ENCODE measurements at places on chromosomes 11 and 22.

- no peaks in the 10 kb centered on the region for H3K36me3 ChIP-seq
- no peaks in the 10 kb centered on the region for H3K4me1 ChIP-seq
- no peak overlapping the region for H3K27ac ChIP-seq
- H3K27me3 ChIP-seq, result no peaks in the 10 kb centered on the region
These were observed 418.0 kb downstream of the SHANK2 start for GRCh38 chr11:70834277-70834940.

GRCh38 chr22:19041704-19042074, 80.5 kb downstream of the DGCR2 start:
- no peak for DNase-seq
- H3K27me3 ChIP-seq, result no peaks in the 10 kb centered on the region
- no peak overlapping the region for H3K4me3 ChIP-seq
- H3K27ac ChIP-seq, result no peak overlapping the region
- no peaks in the 10 kb centered on the region for H3K4me1 ChIP-seq
- H3K36me3 ChIP-seq, result peaks cover 67% of the 10 kb centered on the region

GRCh38 chr11:20457934-20458680, 70.6 kb downstream of the PRMT3 start:
- no peak overlapping the region for H3K27ac ChIP-seq
- no peaks in the 10 kb centered on the region for H3K27me3 ChIP-seq
- no peak for DNase-seq

GRCh38 chr11:118491041-118491440, 36.2 kb upstream of the TTC36 start:
- H3K36me3 ChIP-seq, result peaks cover 54% of the 10 kb centered on the region
- no peak overlapping the region for H3K27ac ChIP-seq
- no peak for DNase-seq
- H3K4me1 ChIP-seq, result no peaks in the 10 kb centered on the region
- H3K4me3 ChIP-seq, result no peak overlapping the region
- no peaks in the 10 kb centered on the region for H3K27me3 ChIP-seq

DNA sequence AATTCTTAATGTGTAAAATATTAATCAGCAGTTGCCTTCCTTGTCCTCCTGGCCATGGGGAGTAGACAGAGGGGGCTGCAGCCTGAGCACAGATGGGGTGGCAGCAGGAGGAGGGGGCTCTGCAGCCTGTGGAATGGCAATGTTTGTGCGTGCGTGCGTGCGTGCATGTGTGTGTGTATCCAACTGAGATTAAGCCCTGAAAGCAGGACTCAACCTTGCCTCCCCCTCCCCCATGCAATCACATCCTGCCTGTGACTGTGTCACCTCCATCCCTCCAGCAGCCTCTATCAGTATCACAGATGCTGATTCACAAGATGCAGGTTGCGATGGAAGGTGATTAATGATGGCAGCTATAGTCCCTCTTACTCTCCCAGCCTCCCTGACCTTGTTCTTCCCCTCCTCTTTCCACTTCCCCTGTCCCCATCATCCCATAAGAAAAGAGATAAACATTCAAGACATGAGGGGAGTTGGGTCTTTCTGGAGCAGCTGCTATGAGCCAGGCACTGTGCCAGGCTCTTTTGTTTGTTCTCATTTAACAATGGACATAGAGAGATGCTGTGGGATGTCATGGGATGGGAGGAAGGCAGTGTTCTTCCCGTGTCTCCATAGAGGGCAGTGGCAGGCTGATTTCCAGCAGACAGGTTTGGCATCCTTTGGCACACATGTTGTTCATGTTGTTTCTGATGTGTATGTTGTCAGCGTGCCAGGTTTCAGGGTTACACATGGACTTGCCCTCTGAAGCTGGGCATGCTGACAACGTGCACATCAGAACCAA, 43.8 kb upstream of the NECTIN1 start:
- H3K4me3 ChIP-seq, result no peak overlapping the region
- H3K27ac ChIP-seq, result no peak overlapping the region
- H3K4me1 ChIP-seq, result no peaks in the 10 kb centered on the region
- DNase-seq, result no peak
- no peaks in the 10 kb centered on the region for H3K27me3 ChIP-seq
- H3K36me3 ChIP-seq, result no peaks in the 10 kb centered on the region

- DNase-seq, result no peak
- no peaks in the 10 kb centered on the region for H3K27me3 ChIP-seq
- peaks cover 4% of the 10 kb centered on the region for H3K36me3 ChIP-seq
- H3K4me3 ChIP-seq, result peak overlapping the region; percentile 80
These were observed 13.7 kb downstream of the PPM1F start for GRCh38 chr22:21938906-21939305.

- H3K4me3 ChIP-seq, result no peak overlapping the region
- no peaks in the 10 kb centered on the region for H3K4me1 ChIP-seq
- no peaks in the 10 kb centered on the region for H3K27me3 ChIP-seq
- H3K36me3 ChIP-seq, result no peaks in the 10 kb centered on the region
- no peak overlapping the region for H3K27ac ChIP-seq
These were observed 252.4 kb downstream of the GRM5 start for GRCh38 chr11:88813233-88813915.

DNA sequence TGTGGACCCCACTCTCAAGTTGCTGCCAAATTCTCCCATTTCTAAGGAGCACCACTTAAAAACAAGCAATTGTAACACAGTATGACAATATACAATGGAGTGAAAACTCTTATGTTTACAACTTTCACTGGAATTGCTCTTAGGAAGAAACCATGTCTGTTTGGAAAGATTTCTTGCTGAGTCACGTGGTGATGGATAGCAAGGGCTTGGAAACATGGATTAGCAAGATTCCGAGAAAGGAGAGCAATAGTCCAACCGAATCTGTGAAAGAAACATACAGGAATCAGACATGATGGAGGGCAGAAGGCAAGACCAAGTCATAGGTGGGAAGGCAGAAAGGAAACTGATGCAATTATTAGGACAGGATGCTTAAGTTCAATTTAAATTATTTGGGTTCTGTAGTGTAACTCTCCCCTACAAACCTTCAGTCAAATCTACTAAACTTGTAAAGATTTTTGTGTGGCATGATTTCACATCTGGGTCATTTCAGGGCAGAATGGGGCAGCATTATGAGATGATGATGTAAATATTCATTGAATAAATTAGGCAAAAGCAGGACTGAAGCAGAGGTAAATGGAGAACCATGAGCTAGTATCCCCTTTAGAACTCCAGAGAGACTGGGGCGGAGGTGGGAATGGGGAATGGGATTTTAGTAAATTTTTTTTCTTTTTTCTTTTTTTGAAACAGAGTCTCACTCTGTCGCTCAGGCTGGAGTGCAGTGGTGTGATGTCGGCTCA, 27.8 kb upstream of the THY1 start:
- H3K4me3 ChIP-seq, result no peak overlapping the region
- DNase-seq, result no peak
- H3K4me1 ChIP-seq, result no peaks in the 10 kb centered on the region
- no peaks in the 10 kb centered on the region for H3K27me3 ChIP-seq
- no peak overlapping the region for H3K27ac ChIP-seq

- H3K27ac ChIP-seq, result no peak overlapping the region
- no peaks in the 10 kb centered on the region for H3K27me3 ChIP-seq
- H3K4me3 ChIP-seq, result no peak overlapping the region
- no peaks in the 10 kb centered on the region for H3K4me1 ChIP-seq
- H3K36me3 ChIP-seq, result no peaks in the 10 kb centered on the region
- DNase-seq, result no peak
These were observed 605.8 kb downstream of the TBC1D22A start for GRCh38 chr22:47367993-47368945.
